ENCODE measurements at places on chromosomes 12 and 14. TPM values are rescaled to one million over a fixed set of nuclear protein-coding genes. Genes with fewer than 3 reads are reported as not detected.

Gene GALNT8
- not detected for total RNA-seq

Gene GPRC5D
- 0.13 TPM for total RNA-seq

Gene OR4K15
- not detected for total RNA-seq

Gene HOMEZ
- total RNA-seq = 4.2 TPM

Gene CLEC2D
- total RNA-seq = 1.8 TPM

Gene PMCH
- 0.30 TPM for total RNA-seq

Gene OR6C2
- not detected for total RNA-seq

Gene ATP6V1D
- total RNA-seq = 107 TPM

Gene SEL1L
- total RNA-seq = 155 TPM

Gene IFI27
- 10.9 TPM for total RNA-seq

Gene TOMM20L
- not detected for total RNA-seq

Gene RNASE1
- 1.6 TPM for total RNA-seq

Gene ASCL1
- not detected for total RNA-seq

Gene SDSL
- total RNA-seq = 4.9 TPM

Gene MANSC4
- total RNA-seq = not detected

Gene POTEM
- not detected for total RNA-seq

Gene OTOGL
- 0.07 TPM for total RNA-seq

Gene ANKRD33
- total RNA-seq = 0.03 TPM

Gene CELA1
- total RNA-seq = not detected

Gene POTEG
- not detected for total RNA-seq

Gene HOXC12
- not detected for total RNA-seq

All from smooth muscle cell of the pulmonary artery (primary cell).